Stimulated activated CD8-positive, alpha-beta memory T cell treated with anti-CD3 and anti-CD28 coated beads, Interleukin-4, amount 100 ng/mL, for 48 hours (primary cell): ENCODE measurements at places on chromosomes 16 and 17.

GRCh38 chr17:83136931-83137330 is 57.5 kb downstream of the METRNL start:
- DNase-seq = peak; percentile 12

DNA sequence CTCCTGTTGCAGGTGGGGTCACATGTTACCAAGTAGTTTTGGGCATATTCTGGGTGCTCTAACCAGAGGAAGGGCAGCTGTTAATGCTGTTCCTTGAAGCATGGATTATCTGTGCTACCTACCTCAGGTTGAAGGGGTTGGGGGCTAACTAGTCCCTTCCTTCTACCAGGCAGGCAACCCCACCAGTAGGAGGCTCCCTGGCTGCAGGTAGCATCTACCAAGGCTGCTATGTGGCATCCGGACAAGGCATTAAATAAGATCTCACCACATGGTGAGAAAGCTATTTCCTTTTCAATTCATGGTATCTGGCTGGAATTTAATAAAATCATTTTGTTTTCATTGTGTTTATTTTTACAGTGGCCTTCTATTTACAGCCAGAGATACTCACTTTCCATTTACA is 62.5 kb downstream of the CACNG3 start:
- DNase-seq = no peak

DNA sequence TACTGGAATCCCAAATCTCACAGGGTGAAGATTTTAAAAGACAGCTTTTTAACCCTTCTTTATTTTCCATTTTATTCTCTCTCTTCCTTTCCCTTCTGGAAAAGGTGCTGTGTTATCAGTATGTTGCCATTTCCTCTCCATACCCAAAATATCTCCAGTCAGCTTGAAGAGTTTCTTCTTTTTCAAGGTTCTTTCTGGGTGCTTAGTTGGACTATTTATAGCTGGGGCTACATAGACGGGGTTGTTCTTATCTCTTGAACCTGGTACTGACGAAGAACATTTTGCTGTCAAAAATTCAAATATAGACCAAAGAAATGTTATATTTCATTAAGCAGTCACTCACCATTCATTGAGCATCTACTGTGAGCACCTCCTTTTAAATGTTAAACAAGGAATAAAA is 48.6 kb downstream of the IST1 start:
- no peak for DNase-seq

GRCh38 chr17:77609553-77610517 is 348.7 kb upstream of the TNRC6C start:
- peak; percentile 66 for DNase-seq

- peak; percentile 63 for DNase-seq
Measured at GRCh38 chr17:45284176-45285140, 22.6 kb upstream of the SPATA32 start.

GRCh38 chr16:85221771-85222154 is 109.5 kb upstream of the CIBAR2 start:
- no peak for DNase-seq

- DNase-seq = no peak
Measured at GRCh38 chr17:81306491-81306890, 11.4 kb upstream of the SLC38A10 start.

DNA sequence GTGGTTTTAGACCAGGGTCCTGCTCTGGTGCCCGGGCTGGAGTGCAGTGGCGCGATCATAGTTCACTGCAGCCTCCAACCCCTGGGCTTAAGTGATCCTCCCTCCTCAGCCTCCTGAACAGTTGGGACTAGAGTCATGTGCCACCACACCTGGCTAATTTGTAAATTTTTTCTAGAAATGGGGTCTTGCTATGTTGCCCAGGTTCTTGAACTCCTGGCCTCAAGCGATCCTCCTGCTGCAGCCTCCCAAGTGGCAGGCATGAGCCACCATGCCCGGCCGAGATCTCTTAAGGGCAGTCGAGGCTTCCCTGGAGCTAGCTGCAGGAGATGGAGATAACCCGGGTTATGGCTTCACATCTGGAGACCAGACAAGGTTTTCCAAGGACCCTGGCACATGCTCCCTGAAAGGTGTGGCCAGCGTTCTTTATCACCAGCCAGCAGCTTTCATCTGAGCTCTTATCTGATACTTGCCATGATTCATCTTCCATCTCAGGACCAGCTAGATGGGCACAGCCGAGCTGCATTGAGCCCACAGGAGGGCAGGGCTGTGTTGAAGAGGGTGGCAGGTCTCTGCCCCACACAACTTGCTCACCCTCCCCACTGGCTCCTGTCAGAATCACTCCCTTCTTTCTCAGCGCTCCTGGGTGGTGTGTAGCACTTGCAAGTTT is 28.6 kb downstream of the SCNN1B start:
- DNase-seq = no peak

DNA sequence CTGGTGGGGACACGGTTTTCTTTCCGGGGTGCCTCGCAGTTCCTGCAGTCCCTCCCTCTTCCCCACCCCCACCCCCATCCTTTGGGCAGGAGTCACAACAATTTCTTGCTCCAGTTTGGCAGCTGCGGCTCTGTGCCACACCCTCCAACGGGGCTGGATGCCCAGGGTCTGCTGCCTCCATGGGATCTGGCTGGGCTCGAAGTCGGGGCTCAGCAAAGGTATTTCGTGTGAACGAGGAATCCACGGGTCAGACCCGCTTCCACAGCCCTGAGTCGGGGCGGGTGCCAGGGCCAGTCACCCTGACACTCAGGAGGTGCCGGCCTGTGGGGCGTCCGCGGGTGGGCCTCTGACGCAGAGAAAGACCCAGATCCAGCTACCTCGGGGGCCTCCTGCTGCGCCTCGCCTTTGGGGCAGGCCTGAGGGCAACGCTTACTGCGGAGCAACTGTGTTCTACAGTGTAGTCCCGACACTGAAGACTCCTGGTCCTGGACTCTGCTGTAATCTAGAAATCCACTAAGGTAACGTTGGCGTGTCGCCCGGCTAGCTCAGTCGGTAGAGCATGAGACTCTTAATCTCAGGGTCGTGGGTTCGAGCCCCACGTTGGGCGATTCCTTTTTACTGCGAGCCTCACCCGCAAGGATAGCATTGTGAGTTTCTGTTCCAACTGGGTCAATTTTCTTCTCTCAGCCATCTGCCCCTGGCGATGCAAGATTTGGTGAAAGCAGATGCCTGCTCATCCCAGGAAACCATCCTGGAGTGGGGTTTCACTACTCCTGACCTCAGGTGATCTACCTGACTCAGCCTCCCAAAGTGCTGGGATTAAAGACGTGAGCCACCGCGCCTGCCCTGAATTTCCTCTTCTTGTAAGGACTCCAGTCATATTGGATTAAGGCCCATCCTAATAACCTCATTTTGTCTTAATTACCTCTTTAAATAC is 12.6 kb upstream of the OR1F1 start:
- peak; percentile 89 for DNase-seq

GRCh38 chr17:59845595-59846393 is 46.9 kb downstream of the TUBD1 start:
- DNase-seq = peak; percentile 49

GRCh38 chr16:4696172-4696904 is 3.0 kb downstream of the NUDT16L1 start:
- DNase-seq = no peak

DNA sequence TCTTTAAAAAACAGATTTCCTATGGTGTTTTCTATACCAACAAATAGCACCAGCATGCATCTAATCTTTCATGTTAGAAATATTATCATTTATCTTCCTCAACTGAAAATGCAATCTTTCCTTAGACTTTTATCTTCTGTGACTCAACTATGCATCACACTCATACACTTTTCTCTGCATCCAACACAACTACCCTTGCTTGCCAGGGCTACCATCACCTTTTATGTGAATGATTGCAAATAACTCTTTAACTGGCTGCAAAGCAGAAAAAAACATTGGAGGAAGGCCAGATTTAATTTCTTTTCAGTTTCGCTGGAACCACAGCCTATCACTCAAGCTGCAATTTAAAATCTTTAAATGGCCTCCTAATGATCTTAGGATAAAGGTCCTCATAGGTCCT is 212.9 kb downstream of the CDH8 start:
- DNase-seq = no peak

- DNase-seq = peak; percentile 91
Measured at GRCh38 chr16:24041834-24042631, 206.2 kb downstream of the PRKCB start.

DNA sequence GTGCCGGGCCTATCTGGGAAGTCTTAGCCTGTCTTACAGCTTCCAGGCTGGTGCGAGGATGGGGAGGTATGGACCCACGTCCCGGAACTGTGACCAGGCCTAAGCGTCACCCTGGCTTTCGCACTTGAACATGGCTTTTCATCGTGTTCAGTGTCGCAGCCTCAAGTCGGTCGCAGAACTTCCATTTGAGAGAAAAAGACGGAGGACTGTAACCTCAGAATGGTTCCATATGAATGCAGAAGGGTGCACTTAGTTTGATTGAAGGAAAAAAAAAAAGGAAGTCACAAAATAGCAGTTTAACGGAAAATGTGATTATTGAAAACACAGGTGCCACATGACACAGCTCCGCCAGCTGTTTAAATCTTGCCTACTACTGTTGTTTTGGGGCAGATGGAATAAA is 30.2 kb upstream of the JPT2 start:
- DNase-seq = no peak

- no peak for DNase-seq
Measured at GRCh38 chr16:756428-756827, 4.1 kb upstream of the MSLN start.

DNA sequence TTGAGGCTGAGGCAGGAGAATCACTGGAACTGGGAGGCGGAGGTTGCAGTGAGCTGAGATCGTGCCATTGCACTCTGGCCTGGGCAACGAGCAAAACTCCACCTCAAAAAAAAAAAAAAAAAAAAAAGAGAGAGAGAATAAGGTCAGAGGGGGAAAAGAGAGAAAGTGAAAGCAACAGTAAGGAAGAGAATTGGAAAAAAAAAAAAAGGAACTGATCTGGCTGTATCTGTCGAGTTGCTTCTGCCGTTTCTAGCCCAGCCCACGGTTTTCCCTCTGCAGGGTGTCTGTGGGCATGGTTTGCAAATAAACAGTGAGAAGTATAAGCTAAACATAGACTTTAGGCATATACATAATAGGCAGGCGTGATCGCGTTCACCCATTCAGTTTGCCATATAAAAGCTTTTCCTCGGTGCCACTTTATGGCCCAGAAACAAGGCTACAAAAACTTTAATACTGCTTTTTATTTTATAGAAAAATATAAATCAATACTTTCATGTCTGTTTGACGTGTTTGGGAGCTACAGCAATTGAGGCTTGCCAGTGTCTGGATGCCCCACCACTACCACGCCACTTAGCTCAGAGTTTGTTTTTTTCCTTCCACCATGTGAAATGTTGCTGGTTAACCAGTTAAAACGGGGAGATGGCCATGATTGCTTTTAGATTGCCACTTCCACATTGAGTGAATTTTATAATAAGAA is 436.7 kb downstream of the MAF start:
- DNase-seq = no peak

- no peak for DNase-seq
Measured at GRCh38 chr16:82119405-82119804, 50.6 kb downstream of the MPHOSPH6 start.

- no peak for DNase-seq
Measured at GRCh38 chr16:2273484-2273883, 5.6 kb upstream of the RNPS1 start.

DNA sequence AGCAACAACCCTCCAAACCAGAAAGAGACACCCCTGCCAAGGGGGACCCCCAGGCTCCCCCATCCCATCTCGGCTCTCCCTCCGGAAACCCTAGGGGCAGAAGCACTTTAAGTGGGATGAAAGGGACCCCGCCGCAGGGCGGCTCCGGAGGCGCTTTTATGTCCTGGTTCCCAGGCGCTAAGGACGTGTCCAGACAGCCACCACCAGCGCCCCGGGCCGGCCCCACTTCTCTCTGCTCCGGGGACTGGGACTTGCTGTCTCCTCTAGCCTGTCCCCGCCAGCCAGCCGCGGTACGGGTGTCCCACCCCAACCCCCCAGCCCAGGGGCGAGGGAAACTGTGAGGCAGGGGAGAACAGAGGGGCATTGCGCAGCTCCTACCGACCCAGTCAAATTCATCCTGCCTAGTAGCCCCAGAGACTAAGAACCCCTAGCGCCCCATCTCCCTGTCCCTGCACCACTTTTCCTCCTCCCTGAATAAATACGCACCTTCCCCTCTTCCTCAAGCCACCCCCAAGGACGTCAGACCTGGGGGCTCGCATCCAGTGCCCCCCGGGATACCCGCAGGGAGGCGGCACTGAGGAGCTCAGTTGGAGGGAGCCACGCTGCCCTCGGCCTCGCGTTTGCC is 4.1 kb downstream of the SP6 start:
- DNase-seq = no peak

DNA sequence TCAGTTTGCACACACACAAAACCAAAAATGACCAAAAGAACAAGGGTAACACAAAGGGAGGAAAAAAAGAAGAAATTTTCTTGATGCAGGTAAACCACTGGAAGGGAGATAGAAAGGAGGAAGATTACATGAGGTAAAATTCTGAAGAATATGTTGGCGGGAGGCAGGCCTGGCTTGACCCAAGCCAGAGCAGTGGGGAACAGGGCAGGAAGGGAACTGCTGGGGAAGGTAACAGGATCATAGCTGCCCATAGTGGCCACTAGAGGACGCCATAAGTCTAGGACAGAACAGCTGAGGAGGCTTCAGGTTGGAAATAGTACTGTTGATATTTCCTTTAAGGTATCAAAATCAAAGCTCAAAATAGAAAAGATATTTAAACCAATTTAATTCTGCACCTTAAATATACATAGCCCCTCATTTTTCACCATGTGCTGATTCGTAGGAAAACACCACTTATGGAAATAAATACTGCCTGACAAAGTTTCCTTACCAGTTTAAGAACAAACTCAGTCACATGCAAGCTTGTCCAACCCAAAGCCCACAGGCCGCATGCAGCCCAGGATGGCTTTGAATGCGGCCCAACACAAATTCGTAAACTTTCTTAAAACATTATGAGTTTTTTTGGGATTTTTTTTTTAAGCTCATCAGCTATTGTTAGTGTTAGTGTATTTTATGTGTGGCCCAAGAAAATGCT is 15.5 kb downstream of the VPS35 start:
- peak; percentile 43 for DNase-seq

DNA sequence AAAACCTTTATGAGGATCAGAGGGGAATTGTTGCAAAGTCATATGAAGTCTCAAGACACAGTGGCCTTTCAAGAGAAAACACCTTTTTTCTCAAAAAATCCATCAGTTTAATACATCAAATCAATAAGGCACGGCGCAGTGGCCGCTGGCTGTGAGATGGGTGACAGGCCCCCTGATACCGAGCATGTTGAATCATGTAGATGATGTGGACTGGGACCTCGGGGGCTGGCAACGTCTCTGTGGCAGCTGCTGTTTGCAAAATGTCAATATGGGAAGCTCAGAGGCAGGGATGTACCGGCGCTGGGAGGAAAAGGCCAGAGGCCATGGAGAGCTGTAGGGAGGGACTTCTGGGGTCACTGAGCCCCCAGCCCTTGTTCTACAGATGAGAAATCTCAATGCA is 169.1 kb downstream of the GSG1L start:
- DNase-seq = no peak
